ENCODE measurements at places on chromosomes 7 and 10.

- DNase-seq, result no peak
These were observed 52.5 kb upstream of the NRP1 start for GRCh38 chr10:33386926-33387325.

DNA sequence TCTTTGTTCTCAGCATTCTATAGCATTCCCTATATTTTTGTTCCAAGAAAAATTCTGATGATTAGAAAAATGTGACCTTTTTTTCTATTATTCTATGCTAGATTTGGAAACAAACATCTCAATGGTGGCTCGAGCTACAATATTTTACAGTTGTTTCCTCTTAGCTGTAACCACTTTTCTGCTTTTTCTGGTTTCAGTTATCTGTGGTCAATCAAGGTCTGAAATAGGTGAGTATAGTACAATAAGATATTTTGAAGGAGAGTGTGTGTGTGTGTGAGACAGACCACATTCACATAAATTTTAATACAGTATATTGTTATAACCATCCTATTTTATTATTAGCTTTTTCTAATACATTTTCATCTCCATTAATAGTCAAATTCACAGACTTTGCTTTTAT lies 564.5 kb upstream of the GHITM start:
- DNase-seq, result no peak

GRCh38 chr7:140506788-140507464 lies 27.6 kb upstream of the MKRN1 start:
- no peak for DNase-seq

- no peak for DNase-seq
These were observed 38.2 kb downstream of the MKLN1 start for GRCh38 chr7:131365838-131366237.

DNA sequence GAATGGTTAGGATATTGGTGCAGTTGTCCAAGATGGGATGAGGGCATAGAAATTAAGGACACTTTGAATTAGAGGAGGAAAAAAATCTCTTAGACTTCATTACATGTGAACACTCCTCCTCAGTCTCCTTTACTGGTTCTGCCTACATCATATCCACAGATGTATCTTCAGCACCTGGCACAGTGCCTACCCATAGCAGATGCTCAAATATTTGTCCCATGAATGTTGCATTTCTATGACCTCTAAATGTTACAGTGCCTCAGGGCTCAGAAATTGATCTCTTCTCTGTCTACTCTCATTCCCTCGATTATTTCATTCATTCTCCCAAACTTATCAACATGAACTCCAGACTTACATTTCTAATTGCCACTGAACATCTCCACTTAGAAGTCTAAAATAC lies 17.1 kb downstream of the CNNM1 start:
- no peak for DNase-seq

- no peak for DNase-seq
These were observed 2.9 kb upstream of the HKDC1 start for GRCh38 chr10:69217119-69217754.

DNA sequence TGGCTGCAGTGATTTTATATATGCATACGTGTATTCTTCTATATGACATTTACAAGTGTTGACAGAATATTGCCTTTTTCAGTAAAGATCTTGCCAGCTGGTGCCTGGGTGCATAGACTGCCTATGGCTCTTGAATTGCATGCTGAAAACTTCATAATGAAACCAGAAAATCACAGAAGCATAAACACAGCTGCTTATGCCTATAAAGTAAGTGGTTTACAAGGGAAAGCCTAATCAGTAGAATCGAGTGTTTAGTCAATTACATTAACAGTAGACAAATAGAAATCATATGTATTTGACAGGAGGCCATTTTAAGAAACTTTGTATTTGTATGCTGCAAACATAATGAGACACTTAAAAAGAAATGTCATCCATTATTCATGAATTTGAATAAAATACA lies 82.5 kb downstream of the TMEM168 start:
- no peak for DNase-seq

Measured in stimulated activated CD8-positive, alpha-beta memory T cell treated with anti-CD3 and anti-CD28 coated beads, Interleukin-7, amount 100 ng/mL, for 1 hour (primary cell).